ENCODE measurements at places on chromosomes 3 and 15.

- DNase-seq, result no peak
Observed at GRCh38 chr3:170608475-170608874, 22.6 kb upstream of the SLC7A14 start.

- no peak for DNase-seq
Observed at GRCh38 chr15:50945725-50946124, 37.2 kb downstream of the AP4E1 start.

DNA sequence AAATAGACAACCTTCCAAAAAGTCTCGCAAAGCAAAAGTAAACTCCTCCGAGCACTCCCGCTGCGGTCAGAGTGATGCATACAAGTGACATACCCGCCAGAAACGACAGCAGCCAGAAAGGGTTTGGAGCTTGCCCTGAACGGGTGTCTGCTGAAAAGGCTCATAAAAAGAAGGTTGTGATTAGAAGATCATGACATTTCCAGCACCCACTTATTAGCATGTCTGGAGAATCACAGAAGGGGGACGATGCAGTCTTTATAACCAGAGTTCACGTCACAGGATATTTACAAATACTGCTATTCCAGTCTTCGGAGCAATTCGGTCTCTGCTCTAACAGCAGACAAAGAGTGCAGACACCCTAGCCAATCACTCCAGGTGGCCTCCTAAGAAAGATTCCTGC lies 59.1 kb upstream of the FRMD4B start:
- no peak for DNase-seq

GRCh38 chr3:126440709-126440995 lies 35.0 kb downstream of the ZXDC start:
- DNase-seq, result no peak

- DNase-seq, result no peak
Observed at GRCh38 chr3:183907911-183908331, 23.2 kb upstream of the PARL start.

DNA sequence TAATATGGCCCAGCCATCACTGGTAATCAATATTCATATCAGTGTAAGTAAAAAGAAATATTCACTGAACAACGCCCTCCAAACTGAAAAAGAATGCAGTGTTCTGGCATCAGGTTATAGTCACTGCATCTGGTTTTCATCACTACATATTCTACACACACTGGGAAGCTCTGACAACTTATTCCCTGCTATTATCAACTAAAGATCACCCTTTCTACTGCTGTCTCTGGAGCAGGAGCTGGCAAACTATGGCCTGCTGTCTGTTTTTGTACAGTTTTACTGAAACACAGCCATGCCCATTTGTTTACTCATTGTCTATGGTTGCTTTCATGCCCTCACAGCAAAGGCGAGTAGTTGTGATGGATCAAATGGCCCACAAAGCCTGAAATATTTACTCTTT lies 35.3 kb downstream of the TUBGCP4 start:
- no peak for DNase-seq

- no peak for DNase-seq
Observed at GRCh38 chr15:41629463-41629862, 30.7 kb upstream of the MGA start.

DNA sequence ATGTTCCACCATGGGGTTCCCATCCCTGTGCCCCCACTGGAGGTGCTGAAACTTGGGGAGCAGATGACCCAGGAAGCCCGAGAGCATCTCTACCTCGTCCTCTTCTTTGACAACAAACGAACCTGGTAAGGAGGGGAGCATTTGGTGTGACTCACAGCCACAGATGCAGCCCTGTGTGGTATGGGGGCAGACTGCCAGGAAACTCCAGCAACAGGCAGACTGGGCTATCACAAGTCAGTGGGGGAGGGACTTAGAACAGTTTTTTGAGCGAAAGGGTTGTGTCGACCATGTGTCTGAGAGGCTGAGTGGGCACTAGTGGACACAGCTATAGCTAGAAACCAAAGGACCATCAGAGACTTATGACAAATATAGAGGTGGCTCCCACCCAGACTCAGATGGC lies 3.4 kb upstream of the OGG1 start:
- DNase-seq, result no peak

- no peak for DNase-seq
Observed at GRCh38 chr3:14389166-14389606, 13.2 kb upstream of the SLC6A6 start.

- DNase-seq, result no peak
Observed at GRCh38 chr15:66588971-66589370, 23.2 kb upstream of the LCTL start.

DNA sequence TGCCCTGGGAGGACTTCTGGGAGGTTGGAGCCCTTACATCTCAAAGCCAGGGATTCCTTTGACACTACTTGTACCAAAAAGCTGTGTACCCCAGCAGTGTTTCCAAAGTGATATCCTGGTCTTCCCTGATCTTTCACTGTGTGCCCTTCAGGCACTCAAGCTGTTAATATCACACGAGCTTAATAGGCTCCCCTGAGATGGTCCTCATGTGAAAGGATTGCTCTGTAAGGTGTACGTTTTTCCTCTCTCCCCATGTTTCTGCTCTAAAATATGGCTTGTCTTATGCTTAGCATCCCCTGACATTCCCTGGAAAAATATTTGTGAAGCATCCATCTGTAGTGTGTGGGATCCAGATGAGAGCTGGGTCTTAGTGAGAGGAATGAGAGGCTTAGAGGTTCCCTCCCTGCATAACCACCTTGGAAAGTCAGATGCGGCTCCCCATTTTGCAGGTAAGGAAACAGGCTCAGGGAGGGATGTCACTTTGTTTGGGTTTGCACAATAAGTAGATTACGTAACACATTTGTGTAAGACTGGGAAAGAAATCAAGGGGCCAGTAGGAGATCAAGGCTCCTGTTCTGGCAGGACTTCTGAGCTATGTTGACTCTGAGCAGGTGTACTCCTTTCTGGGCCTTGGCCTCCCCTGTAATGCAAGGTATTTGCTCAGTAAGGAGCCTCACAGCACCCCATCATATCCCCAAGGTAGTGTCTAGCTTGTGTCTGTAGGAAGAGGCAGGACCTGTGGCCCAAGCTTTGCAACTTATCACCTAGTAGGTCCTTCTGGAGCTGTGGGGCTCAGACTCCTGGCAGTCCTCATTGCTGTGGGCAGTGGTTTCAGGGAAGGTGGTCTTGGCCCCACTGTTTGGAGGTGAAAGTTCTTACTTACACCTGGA lies 667 bp upstream of the ACOX2 start:
- DNase-seq, result no peak

DNA sequence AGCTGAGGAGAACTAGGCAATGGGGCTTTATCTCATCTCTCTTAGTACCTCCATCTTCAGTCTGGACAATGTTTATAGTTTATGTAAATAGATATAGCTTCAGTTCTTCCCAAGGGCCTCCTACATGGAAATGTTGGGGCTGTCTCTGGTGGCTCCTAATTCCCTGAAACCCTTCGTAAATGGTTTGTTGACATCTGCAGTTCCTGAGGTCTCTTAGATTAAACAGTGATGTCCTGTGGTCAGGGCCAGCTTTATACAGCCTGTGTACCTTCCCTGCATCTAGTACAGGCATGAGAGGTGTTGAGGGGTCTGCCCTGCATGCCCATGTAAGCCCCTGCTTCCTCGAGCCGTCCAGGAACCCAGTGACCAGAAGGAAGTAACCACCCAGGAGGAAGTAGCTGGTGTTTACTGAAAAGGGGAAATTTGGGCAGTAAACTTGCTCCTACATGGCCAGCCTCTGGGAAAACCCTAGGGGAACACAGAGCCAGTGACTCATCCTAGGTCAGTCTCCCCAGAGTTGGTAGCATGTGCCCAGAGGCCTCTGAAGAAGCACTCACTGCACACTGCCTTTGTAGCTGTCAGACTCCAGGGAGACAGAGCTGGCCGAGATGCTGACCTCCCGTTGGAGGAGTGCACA lies 4.7 kb upstream of the TBC1D2B start:
- DNase-seq, result no peak

DNA sequence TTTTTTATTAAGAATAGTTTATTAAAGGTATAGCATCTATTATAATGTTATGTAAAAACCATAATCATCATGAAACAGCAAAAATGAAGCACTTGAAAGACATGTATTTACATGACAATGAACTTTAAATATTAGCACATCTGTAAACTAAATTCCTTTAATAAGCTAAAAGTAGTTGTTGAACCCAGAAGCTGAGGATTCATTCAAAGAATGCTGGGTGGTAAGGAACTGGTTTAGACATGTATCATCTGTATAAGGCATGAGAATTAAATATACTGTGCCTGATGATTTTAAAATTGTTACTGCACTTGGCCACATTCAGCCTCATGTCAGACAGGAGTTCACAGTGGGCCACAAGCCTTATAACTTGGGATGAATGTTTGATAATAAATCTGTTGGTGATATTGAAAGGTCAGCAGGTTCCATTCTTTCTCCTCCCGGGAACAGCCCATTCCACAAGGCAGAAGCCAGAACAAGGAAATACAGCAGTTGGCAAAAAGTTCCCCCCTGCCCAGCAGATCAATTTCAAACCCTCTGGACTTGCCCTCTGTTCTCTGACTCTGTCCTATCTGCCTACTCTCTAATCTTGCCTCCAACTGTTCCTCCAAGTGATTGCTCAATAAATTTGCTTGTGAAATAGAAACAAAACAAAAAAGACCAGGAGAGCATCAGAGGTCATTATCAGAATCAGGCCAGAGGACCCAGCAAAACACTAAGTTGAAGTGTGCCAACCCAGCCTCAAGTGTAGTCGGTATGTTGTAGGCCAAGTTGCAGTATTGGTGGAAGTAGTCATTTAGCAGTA lies 49.8 kb upstream of the TEX264 start:
- no peak for DNase-seq

DNA sequence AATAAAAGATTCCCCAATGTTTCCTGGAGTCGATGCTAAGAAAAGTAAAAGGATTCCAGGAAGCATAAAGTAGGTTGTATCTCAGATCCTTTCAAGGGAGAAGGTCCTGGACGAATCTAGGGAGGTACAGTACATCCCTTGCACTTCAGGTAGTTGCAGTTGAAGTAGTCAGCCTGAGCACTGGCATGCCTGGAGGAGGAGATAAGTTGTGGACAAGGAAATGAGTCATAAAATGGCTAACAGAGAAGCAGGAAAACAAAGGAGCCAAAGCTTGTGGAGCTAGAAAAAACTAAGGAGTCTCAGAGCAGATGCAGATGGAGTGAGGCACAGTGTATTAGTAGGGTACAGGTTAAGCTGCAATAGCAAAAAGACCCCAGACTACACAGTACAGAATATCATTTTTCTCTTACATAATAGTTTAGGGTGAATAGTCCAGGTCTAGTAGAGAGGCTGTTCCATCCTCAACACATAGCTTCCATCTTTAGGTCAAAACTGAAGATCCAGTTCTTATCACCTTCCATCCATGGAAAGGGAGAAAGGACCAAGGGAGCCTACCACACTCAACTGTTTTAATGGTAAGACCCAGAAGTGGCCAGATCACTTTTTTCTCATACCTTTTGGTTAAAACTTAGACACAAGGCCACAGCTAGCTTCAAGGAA lies 41.3 kb downstream of the COL6A5 start:
- no peak for DNase-seq

GRCh38 chr3:165874663-165875489 lies 37.7 kb upstream of the BCHE start:
- no peak for DNase-seq

DNA sequence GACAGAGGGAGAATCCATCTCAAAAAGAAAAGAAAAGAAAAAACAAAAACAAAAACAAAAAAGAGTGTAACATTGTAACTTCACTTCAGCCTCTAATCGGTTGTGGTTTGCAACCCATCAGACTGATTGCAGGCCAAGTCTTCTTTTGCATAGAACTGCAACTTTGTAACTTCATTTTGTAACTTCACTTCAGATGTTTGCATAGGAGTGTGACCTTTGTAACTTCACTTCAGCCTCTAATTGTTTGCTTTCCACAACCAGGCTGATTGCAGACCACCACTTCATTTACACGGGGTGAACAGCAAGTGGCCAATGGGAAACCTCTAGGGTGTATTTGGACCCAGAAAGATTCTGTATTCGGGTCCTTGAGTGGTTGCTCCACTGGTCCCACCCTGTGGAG lies 79.1 kb upstream of the CHMP2B start:
- DNase-seq, result no peak

- DNase-seq, result no peak
Observed at GRCh38 chr3:133211449-133211848, 173.3 kb downstream of the TMEM108 start.

DNA sequence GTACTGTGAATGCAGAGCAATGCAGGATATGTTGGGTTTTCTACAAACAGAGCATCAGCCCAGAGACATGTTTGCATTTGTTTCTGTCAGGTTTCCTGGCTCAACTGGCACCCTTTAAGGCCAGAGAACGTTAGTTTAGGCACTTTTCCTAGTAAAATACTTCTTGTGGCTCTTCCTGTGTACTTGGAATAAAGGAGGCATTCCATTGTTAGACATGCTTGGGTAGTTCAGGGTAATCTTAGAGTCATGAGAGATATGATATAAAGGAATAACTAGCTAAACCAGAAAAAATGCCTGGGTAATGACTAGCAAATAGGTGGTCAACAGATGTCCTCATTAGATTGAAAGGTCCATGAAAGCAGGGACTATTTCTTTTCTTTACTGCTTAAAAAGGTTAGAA lies 60.4 kb upstream of the RBM5 start:
- DNase-seq, result no peak

- DNase-seq, result no peak
Observed at GRCh38 chr3:67278015-67278618, 280.0 kb downstream of the KBTBD8 start.

DNA sequence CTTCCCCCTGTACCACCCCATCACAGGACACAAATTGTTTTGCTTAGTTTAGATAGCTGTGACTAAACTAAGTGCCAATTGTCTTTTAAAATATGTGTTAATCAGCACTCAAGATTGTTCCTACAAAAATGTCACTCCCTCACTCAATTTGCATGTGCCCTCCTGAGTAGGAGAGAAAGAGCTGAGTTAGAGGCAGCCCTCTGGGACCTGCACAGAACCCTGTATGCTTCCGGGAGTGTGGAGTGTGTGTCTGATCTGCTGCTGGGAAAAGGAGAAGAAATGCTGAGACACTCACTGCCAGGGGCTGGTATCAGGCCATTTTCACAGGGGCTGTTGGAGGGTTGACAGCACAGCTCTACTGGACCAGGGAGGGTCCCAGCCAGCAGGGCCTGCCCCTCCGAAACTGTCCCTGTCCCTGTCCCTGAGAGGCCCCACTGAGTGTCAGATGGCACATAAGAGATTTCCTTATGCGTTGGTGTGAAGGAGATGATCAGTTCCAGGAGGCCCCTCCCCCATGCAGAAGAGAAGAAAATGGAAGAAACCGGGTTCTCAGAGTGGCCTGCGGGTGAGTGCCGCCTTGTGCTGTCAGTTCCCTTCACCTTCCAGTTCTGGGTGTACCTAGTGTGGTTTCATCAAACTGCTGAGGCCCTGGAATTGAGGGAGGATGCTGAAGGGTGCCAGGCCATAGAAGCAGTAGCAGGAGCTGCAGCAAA lies 3.9 kb upstream of the B3GNT5 start:
- DNase-seq, result no peak

GRCh38 chr15:81784751-81785150 lies 261.1 kb downstream of the MEX3B start:
- no peak for DNase-seq

GRCh38 chr3:61876797-61877196 lies 315.4 kb downstream of the PTPRG start:
- no peak for DNase-seq

- DNase-seq, result no peak
Observed at GRCh38 chr3:72085036-72085435, 300.1 kb upstream of the PROK2 start.
